ENCODE measurements at places on chromosomes 1 and 21. TPM values are rescaled to one million over a fixed set of nuclear protein-coding genes. Genes with fewer than 3 reads are reported as not detected.
A peak's percentile ranks its signal among the peaks of the same experiment; 100 is the strongest.

Gene DNAJC8
- total RNA-seq, result 59.5 TPM

DNA sequence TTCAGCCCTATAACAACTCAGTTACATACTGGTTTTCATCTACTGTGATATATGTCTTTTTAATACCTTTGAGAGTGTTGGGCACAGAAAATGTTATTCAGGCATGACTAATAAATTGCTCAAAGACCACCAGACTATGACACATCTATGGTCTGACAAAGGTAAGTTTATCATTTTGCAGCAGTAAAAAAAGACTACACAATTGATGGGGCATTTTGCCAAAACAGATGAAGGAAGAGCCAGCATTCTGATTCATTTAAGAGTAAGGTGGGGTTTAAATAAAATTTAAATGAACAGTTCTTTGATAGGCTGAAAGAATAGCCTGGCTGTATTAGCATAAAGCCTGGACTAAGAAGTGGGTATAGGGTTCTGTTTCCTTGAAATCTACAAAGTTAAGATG, 8.8 kb upstream of the RNPC3 start:
- no peaks in the 10 kb centered on the region for H3K36me3 ChIP-seq
- H3K27me3 ChIP-seq, result no peaks in the 10 kb centered on the region
- no peak for DNase-seq
- H3K4me1 ChIP-seq, result no peaks in the 10 kb centered on the region
- H3K27ac ChIP-seq, result no peak overlapping the region

DNA sequence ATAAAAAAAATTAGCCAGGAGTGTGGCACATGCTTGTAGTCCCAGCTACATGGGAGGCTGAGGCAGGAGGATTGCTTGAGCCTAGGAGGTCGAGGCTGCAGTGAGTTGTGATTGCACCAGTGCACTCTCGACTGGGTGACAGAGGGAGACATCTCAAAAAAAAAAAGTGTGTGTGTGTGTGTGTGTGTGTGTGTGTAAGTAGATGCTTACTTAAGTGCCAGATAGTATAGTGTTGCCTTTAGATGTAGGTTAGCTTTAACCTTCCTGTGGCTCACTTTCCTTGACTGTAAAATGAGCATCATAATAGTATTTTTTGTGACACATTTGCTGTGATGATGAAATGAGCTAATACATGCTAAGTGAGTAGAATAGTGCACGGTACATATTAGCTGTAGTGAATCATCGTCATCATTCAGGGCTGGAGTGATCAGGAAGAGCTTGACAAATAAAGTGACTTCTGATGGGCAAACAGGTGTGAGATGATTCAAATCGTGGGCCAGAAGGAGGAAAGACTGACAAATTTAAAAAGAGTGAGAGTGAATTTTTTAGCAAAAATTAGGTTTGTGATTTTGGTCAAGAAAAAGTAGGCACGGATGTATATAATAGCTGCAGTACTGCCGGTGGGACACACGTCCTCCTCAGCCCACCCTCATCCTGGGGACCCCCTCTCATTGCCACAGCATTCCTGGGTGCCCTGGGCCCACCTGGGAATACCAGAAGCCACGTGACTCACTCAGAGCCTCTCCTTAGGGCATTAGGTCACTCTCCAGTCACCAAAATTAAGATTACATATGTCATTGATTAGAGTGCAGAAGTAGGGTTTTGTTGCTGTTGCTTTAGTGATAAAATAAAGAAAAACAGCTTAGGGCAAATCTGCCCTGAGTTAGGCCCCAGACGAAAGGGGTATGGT, 33.9 kb downstream of the EIF2D start:
- H3K4me1 ChIP-seq, result peaks cover 17% of the 10 kb centered on the region
- H3K27ac ChIP-seq, result no peak overlapping the region
- no peaks in the 10 kb centered on the region for H3K27me3 ChIP-seq
- no peak for DNase-seq

Gene ST6GALNAC3
- 27.9 TPM for total RNA-seq

GRCh38 chr1:202037706-202038296, 27.4 kb downstream of the ELF3 start:
- no peak overlapping the region for H3K4me3 ChIP-seq
- H3K27me3 ChIP-seq, result no peaks in the 10 kb centered on the region

DNA sequence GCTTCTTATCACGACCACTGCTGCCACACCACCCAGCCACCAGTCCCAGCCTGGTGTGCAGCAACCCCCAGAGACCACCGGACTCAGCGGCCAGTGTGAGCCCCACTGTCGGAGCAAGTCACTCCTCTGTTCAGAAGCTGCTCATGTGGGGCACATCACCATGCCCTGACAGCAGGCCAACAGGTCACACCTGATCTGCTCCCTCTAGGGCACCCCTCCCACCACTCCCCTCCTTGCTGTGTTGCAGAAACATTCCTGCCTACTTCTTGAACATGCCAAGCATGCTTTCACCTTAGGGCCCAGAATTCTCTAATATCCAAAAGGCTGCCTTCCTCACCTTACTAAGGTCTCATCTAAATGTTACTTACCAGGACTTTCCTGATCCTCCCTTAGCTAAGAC, 146.5 kb downstream of the SLC45A1 start:
- H3K4me3 ChIP-seq, result no peak overlapping the region
- DNase-seq, result peak; percentile 98
- peaks cover 70% of the 10 kb centered on the region for H3K4me1 ChIP-seq
- no peaks in the 10 kb centered on the region for H3K36me3 ChIP-seq
- H3K27me3 ChIP-seq, result no peaks in the 10 kb centered on the region

DNA sequence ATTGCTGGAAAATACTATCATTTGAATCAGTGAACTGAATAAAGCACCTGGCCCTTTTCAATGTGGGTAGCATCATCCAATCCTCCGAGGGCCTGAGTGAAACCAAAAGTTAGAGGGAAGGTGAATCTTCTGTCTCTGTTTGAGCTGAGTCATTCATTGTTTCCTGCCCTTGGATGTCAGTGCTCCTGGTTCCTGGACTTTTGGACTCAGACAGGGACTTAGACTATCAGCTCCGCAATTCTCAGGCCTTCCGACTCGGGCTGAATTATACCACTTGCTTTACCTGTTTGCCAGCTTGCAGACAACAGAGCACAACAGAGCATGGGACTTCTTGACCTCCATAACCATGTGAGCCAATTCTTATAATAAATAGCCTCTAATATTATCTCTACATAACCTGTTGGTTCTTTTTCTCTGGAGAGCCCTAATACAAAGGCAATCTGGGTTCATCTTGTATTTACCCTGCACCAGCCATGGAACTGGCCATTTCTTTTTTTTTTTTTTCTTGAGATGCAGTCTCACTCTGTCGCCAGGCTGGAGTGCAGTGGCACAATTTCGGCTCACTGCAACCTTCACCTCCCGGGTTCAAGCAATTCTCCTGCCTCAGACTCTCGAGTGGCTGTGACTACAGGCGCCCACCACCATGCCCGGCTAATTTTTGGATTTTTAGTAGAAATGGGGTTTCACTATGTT, 19.2 kb upstream of the VASH2 start:
- no peak overlapping the region for H3K27ac ChIP-seq
- no peak overlapping the region for H3K4me3 ChIP-seq
- DNase-seq, result no peak
- no peaks in the 10 kb centered on the region for H3K4me1 ChIP-seq

GRCh38 chr1:8604041-8604945, 213.1 kb downstream of the RERE start:
- H3K27me3 ChIP-seq, result no peaks in the 10 kb centered on the region
- H3K36me3 ChIP-seq, result no peaks in the 10 kb centered on the region

- no peak for DNase-seq
- no peaks in the 10 kb centered on the region for H3K36me3 ChIP-seq
- no peak overlapping the region for H3K27ac ChIP-seq
Observed at GRCh38 chr1:97378596-97378995, 542.2 kb downstream of the DPYD start.

- no peaks in the 10 kb centered on the region for H3K27me3 ChIP-seq
- H3K4me1 ChIP-seq, result peaks cover 80% of the 10 kb centered on the region
- peak within 1 kb of the TSS; percentile 97 for H3K27ac ChIP-seq
- H3K36me3 ChIP-seq, result peaks cover 20% of the 10 kb centered on the region
Observed at GRCh38 chr1:44808063-44808937, at the start of gene BTBD19. TSS of gene BTBD19 (plus strand) at chr1:44808523. CDS start at chr1:44808821, 298 bp downstream.

DNA sequence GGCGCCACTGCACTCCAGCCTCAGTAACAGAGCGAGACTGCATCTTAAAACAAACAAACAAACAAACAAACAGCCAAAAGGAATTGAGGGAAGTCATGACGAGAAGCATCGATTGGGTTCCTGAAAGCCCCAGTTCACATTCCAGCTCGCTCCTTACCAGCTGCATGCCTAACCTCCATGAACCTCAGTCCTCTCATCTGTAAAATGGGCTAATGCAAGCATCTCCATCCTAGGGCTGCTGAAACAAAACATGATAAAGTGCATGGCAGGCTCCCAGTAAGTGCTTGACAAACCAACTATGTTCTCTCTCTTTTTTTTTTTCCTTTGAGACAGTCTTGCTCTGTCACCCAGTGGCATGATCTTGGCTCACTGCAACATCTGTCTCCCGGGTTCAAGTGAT, 79.7 kb upstream of the DISP3 start:
- no peak overlapping the region for H3K4me3 ChIP-seq
- no peak for DNase-seq
- H3K36me3 ChIP-seq, result no peaks in the 10 kb centered on the region
- no peaks in the 10 kb centered on the region for H3K27me3 ChIP-seq
- H3K4me1 ChIP-seq, result no peaks in the 10 kb centered on the region
- no peak overlapping the region for H3K27ac ChIP-seq

- no peaks in the 10 kb centered on the region for H3K27me3 ChIP-seq
Observed at GRCh38 chr1:44297695-44298400, 57.2 kb downstream of the ERI3 start.
